ENCODE measurements at places on chromosomes 16 and 17.

- no peaks in the 10 kb centered on the region for H3K36me3 ChIP-seq
- H3K27me3 ChIP-seq = peaks cover 4% of the 10 kb centered on the region
- DNase-seq = no peak
- no peak overlapping the region for H3K4me3 ChIP-seq
- no peak overlapping the region for H3K27ac ChIP-seq
These were observed 70.2 kb upstream of the PSMD7 start for GRCh38 chr16:74226338-74226954.

DNA sequence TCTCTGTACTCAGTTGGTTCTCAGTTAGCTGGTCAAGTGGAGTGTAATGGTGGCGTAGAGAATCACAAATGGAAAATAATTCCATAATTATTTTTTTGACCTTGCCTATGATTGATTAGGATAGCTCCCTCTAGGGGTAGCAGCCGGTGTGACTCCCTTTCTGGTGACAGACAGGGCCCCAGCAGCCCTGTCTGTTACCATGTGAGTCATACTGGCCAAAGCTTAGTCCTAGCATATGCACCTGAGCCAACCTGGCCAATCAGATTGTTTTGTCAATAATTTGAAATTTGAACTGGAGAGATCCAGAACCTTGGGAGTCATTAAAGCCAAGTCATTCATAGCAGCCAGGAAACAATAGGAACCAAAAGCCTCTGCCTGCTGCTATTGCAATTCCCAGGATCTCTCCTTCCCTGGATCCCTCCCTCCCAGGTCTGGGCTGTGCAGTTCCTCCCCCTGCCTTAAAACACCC is 5.6 kb downstream of the PNPO start:
- peaks cover 47% of the 10 kb centered on the region for H3K36me3 ChIP-seq
- peaks cover 60% of the 10 kb centered on the region for H3K4me1 ChIP-seq
- H3K27ac ChIP-seq = peak overlapping the region; percentile 81
- DNase-seq = peak; percentile 72

GRCh38 chr17:82095777-82096708 is 2.0 kb downstream of the FASN start:
- no peaks in the 10 kb centered on the region for H3K27me3 ChIP-seq
- H3K36me3 ChIP-seq = peaks cover 12% of the 10 kb centered on the region
- H3K4me1 ChIP-seq = peaks cover 9% of the 10 kb centered on the region
- DNase-seq = no peak
- peak overlapping the region; percentile 79 for H3K4me3 ChIP-seq

GRCh38 chr16:74305281-74305680 is 8.7 kb downstream of the PSMD7 start:
- no peak for DNase-seq
- H3K4me1 ChIP-seq = peaks cover 3% of the 10 kb centered on the region
- H3K4me3 ChIP-seq = no peak overlapping the region

DNA sequence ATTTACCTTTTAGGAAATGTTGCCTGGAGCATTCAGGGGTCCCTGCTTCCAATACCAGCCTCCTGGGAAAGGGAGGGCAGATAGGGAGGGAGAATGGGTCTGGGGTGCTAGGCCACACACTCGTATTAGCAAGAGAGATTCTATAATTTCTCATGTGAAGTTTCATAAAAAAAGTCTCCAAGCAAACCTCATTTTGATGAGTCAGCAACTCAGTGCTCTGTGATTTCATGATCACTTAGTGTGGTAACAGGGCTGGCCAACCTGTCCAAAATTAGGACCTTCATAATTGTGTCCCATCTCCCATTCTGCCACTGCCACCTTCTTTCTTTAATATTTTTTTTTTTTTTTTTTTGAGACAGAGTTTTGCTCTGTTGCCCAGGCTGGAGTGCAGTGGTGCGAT is 41.4 kb downstream of the IGF2BP1 start:
- no peak for DNase-seq
- H3K27ac ChIP-seq = no peak overlapping the region
- H3K4me3 ChIP-seq = no peak overlapping the region
- H3K27me3 ChIP-seq = peaks cover 10% of the 10 kb centered on the region
- no peaks in the 10 kb centered on the region for H3K4me1 ChIP-seq

DNA sequence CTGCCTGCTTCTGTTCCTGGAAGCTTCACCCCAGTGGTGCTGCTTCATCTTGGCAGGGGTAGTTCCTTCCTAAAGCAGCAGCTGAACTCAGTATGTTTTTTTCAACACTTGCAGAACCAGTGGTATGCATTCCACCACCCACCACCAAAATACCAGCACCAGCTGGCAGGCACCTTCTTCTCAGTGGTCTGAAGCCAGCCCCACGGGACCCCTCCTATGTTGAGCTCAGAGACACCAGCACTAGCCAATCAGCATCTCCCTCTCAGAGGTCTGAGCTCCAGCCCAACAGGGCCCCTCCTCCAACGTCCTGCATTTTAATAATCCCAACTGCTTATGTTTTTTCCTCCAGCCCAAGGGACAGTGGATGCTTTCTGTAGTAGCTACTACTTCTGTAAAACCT is 299.6 kb upstream of the CCL2 start:
- H3K4me3 ChIP-seq = no peak overlapping the region
- H3K36me3 ChIP-seq = no peaks in the 10 kb centered on the region
- H3K4me1 ChIP-seq = no peaks in the 10 kb centered on the region
- peaks cover 17% of the 10 kb centered on the region for H3K27me3 ChIP-seq

DNA sequence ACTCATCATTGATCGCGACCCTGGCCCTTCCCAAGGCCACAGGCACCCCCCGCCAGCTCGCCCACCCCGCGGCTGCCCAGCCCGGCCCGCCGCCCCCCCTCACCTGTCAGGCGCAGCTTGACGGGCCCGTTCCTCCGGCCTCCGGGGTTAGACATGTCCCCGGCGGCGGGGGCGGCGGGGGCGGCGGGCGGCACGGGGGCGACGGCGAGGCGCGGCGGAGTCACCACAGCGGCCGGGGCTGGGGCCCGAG is 456 bp downstream of the SMURF2 start:
- DNase-seq = no peak
- peak overlapping the region; percentile 97 for H3K4me3 ChIP-seq
- no peaks in the 10 kb centered on the region for H3K27me3 ChIP-seq
- peaks cover 4% of the 10 kb centered on the region for H3K36me3 ChIP-seq

DNA sequence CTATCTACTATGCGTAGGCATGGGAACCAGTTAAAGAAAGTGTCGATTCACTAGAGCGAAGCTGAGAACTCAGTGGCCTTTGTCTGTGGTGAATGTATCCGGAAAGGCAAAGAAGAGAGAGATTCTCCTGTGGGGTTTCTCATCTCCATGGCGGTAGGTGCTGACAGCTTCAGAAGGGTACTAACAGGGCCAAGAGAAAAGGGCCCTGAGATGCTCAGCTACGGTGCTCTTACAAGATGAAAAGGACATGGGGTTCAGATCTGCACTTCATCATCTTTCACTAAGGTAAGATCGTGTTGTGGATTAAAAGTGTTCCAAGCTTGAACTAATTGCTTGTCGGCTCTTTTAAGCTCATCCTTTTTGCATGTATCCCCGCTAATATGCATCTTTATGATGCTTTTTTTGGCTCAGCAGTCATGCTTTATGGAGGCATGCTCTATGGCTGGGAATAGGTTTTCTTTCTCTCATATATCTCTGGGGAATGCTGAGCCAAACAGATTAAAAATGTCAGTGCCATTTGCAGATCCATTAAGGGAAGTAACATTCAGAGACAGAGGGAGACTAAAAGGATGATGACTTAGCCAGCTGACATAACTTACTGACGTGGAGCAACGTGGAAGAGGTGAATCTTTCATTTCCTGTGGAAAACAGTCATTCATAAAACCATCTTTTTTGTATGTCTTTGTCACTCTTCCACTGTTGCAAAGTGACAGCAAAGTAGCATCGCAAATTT is 29.9 kb downstream of the KCNJ16 start:
- H3K27me3 ChIP-seq = peaks cover 6% of the 10 kb centered on the region
- DNase-seq = no peak

- H3K4me1 ChIP-seq = no peaks in the 10 kb centered on the region
- peaks cover 29% of the 10 kb centered on the region for H3K27me3 ChIP-seq
- H3K27ac ChIP-seq = no peak overlapping the region
- no peaks in the 10 kb centered on the region for H3K36me3 ChIP-seq
- H3K4me3 ChIP-seq = no peak overlapping the region
These were observed 391.2 kb downstream of the CA10 start for GRCh38 chr17:51767287-51767686.

DNA sequence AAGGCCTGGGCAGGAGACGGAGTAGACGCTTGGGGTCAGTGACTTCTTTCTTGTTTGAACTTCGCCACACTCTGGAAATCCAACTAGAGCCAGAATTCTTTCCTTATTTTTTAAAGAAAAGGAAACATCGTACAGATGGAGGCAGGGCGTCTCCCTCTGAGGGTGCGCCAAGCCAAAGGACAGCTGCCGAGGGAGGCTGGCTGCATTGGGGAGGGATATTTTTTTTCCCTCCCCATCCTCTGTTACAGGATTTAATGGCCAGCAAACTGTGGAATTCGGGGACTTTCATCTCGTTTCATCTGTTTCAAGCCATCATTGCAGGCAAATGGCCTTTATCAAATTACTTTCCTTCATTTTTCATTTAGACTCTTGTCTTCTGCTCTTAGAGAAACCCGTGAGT is 15.9 kb downstream of the CDK5R1 start:
- no peaks in the 10 kb centered on the region for H3K27me3 ChIP-seq
- peaks cover 8% of the 10 kb centered on the region for H3K36me3 ChIP-seq
- peak overlapping the region; percentile 95 for H3K27ac ChIP-seq

- no peaks in the 10 kb centered on the region for H3K36me3 ChIP-seq
- no peaks in the 10 kb centered on the region for H3K27me3 ChIP-seq
- H3K27ac ChIP-seq = no peak overlapping the region
- H3K4me1 ChIP-seq = no peaks in the 10 kb centered on the region
- H3K4me3 ChIP-seq = no peak overlapping the region
These were observed 983.9 kb downstream of the CDH11 start for GRCh38 chr16:64138006-64138405.

DNA sequence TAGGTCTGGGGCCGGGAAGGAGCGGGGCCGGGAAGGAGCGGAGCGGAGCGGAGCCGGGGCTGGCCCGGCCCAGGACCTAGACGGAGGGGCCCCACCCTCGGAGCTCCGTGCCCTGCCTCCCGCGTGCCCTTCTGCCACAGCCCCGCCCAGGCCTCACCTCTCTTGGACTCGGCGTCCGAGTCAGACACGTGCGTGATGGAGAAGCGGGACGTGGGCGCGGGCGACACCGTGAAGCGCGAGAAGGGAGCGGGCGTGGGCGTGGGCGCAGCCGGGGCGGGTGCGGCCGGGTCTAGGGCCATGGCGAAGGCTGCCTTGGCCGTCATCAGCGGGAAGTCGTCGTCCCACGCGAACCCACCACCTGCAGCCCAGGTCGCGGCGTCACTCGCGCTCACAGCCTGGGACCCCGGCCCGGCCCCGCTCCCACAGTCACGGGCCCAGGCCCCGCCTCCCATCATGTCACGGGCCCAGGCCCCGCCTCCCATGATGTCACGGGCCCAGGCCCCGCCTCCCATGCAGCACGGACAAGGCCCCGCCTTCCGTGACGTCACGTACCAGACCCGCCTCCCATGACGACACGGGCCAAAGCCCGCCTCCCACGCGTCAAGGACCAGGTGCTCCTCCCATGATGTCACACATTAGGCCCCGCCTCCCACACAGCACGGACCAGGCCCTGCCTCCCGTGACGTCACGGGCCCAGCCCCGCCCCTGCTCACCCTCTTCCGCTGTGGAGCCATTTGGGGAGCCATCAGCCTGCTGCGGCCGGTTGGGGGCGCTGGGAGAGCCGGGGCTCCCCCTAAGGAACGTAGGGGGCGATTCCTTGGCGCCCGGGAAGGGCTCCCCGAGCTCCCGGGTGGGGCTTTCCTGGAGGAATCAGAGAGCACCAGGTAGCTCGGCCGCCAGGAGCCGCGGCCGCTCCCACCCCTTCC is 45.8 kb upstream of the PVALEF start:
- H3K36me3 ChIP-seq = no peaks in the 10 kb centered on the region
- peaks cover 2% of the 10 kb centered on the region for H3K4me1 ChIP-seq
- DNase-seq = peak; percentile 92
- no peaks in the 10 kb centered on the region for H3K27me3 ChIP-seq
- H3K4me3 ChIP-seq = peak overlapping the region; percentile 52

DNA sequence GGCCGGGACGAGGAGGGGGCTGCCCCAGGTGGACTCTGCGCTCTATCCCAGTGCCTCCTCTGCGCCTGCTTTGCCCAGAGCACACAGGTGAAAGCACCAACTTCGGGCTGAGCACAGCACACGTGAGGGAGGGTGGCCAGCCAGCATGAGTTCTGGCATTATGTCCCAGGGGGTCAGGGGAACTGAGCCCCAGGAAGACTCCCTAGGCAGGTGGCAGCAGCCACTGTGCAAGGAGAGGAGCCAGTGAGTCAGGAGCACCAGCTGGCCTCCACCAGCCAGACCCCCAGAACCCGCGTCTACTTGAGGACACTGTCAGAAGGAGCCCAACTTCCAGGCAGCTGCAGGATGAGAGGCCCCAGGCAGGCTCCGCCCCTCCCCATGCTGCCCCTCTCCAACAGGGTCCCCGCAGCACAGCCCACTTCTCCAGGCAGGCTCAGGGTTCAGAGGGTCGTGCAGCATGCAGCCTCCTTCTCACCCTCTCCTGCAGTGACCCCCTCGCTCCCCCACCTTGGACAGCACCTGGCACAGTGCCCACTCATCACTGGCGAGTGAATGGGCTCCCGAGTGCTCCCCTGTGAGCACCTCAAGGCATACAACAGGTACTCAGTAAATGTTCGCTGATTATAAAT is 44.2 kb upstream of the RASD1 start:
- no peak for DNase-seq
- H3K36me3 ChIP-seq = no peaks in the 10 kb centered on the region
- no peak overlapping the region for H3K27ac ChIP-seq
- H3K4me1 ChIP-seq = no peaks in the 10 kb centered on the region

GRCh38 chr17:71472809-71473789 is 647.7 kb upstream of the SOX9 start:
- no peak overlapping the region for H3K27ac ChIP-seq
- DNase-seq = no peak
- H3K36me3 ChIP-seq = no peaks in the 10 kb centered on the region
- H3K27me3 ChIP-seq = no peaks in the 10 kb centered on the region

DNA sequence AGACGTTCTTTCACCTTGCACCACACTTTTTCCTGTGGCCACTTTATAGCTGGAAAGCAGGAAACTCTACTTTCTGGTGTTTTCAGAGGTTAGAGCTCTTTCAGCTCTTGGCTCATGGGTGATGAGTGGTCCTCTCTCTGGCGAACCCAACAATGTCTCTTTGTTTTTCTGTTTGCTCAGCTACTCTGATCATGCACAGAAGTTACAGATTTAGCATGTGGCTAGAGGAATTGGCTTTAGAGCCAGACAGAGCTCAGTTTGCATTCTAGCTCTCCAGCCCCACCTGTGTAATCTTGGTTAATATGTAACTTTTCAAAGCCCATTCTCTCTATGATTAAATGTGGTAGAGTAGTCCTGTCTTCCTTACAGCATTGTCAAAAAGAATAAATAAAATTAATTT is 225.2 kb downstream of the HAPSTR1 start:
- no peak for DNase-seq
- peaks cover 5% of the 10 kb centered on the region for H3K27me3 ChIP-seq
- no peak overlapping the region for H3K4me3 ChIP-seq
- no peak overlapping the region for H3K27ac ChIP-seq

DNA sequence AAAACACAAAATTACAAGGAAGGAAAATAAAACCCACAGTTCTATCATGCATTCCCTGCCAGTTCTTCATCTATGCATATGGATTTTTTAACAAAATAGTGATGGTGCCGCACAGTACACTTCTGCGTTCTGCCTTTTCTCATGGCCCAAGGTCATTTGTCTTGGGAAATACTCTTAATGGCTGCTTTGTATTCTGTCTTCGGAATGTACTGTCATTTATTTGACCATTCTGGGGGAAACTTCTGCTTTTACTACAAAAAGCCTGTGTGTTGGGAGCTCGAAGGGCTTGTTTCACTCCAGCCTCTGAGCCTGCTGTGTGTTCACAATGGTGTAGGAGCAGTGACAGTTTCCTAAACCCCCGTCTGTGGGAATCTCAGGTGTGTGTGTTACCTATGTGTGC is 82.8 kb upstream of the SEC14L1 start:
- H3K4me1 ChIP-seq = no peaks in the 10 kb centered on the region
- H3K4me3 ChIP-seq = no peak overlapping the region
- H3K27ac ChIP-seq = no peak overlapping the region
- no peak for DNase-seq

All from activated naive CD8-positive, alpha-beta T cell treated with anti-CD3 and anti-CD28 coated beads for 36 hours (primary cell).